GM04503 (cell line): ENCODE measurements at places on chromosomes 1 and 21.

- no peak for DNase-seq
Measured at GRCh38 chr1:109983380-109984189, 980 bp upstream of the AHCYL1 start.

DNA sequence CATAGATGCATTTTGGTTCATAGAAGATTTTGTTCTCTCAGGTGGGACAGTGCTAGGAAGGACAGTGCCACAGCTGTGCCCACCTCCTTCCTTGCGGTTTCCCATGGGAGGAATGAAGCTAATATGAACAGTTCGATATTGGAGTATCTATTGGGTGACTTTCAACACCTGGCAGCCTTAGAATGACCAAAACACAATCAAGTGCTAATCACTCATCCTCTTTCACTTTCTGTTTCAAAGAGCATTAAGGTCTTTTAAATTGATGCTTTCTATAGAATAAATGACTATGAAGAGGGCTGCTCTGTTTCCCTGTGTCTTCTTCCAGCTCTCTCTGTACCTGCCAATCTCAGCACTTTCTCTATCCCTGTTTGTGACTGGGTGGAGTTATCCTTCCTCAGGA is 784.0 kb downstream of the MRPL39 start:
- DNase-seq = no peak

- DNase-seq = no peak
Measured at GRCh38 chr1:37432716-37433115, 41.7 kb upstream of the ZC3H12A start.

- no peak for DNase-seq
Measured at GRCh38 chr1:42333662-42334239, 1.3 kb downstream of the FOXJ3 start.

DNA sequence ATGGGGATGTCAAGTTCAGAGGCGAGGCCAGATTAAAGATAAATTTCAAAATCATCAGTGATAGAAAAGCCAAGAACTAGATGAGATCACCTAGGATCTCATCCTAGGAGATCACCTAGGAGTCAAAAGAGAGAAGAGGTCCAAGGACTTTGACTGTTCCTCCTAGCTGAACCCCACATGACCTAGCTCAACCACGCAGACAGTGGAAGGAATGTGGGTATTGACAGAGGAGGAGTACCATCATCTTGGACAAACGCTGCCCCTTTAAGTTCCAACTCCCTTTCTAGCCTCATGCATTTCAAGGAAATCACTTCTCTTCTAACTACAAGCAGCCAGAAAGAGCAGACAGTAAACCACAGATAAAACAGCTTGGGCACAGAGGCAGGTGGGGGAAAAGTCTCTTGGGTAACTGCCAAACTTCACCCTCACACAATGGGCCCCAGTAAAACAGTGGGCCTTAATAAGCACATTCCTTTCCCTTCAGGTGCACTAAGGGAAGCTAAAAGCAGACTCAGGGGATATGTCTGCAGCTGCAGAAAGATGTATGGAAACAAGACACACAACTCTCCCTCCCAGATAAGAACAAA is 12.5 kb upstream of the FAM76A start:
- no peak for DNase-seq
